ENCODE measurements at places on chromosomes 13 and 19.

DNA sequence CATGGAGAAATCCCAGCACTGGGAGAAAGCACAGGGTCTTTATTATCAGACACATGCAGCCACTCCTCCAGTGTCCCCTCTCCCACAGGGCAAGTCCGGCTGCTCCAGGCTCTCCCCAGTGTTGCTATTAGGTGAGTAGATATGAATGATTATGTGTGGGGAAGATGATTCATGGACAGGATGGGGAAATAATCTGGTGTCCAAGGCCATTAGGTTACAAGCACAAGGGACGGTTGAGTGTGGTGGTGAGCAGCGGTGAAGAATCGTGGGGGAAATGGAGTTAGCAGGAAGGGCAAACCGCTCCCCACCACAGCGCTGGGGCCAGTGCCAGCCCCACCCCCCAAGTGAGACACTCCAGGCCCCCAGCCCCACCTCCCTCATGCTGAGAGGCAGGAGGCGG, 19.0 kb downstream of the CD177 start:
- DNase-seq, result no peak

DNA sequence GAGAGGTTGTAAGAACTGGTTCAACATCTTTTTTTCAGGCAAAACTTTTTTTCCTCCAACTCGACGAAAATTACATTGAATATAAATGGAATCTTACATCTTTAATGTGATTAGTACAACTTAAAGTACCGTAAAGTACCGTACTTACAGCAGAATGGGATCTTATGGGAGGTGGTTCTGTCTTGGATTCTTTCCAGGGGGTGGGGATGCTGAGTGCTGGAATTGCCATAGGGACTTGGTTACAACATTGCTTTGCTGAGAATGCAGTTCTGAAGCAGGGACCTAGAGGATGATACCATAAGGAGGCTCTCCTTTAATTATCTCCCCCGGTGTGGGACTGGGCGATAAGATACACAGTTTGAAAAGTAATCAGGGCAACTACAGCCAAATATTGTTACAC, 186.4 kb downstream of the KLF5 start:
- no peak for DNase-seq

- no peak for DNase-seq
Measured at GRCh38 chr13:19836472-19836871, 27.0 kb downstream of the ZMYM5 start.

DNA sequence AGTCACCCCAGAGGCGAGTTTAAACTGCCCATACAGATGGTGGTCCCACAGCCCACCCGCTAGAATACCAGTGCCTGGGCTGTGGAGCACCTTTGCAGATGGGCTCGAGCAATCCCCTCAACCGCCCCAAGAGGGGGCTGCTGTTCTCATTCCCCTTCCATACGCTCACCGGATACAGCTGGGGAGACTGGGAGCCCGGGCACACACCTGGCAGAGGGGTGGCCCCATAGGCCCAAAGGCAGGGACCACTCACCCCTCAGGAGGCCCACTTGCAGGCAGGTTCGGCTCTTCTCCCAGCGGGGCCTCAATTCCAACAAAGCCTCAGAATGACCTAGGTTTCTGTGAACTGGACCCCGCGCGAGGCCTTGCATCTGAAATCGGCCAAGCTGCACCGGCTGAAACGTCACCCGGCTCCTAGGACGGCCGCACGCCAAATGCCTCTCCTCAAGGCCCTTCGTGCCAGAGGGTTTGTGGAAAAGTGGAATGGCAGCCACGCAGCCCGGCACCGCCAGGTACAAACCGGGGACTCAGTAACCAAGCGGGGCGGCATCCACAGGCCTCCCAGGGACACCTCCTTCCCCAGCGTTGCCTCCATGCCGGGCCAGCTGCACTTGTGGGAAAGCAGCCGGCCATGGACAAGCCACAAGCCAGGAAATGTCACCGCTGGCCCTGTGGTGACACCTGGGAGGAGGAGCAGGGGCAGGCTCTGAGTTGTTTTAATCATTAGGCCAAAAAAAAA, 18.7 kb downstream of the MLLT1 start:
- no peak for DNase-seq

GRCh38 chr13:44300895-44301638, 72.6 kb upstream of the SERP2 start:
- peak; percentile 88 for DNase-seq

- DNase-seq, result peak; percentile 65
Measured at GRCh38 chr19:47273313-47274070, 1.2 kb upstream of the INAFM1 start.

DNA sequence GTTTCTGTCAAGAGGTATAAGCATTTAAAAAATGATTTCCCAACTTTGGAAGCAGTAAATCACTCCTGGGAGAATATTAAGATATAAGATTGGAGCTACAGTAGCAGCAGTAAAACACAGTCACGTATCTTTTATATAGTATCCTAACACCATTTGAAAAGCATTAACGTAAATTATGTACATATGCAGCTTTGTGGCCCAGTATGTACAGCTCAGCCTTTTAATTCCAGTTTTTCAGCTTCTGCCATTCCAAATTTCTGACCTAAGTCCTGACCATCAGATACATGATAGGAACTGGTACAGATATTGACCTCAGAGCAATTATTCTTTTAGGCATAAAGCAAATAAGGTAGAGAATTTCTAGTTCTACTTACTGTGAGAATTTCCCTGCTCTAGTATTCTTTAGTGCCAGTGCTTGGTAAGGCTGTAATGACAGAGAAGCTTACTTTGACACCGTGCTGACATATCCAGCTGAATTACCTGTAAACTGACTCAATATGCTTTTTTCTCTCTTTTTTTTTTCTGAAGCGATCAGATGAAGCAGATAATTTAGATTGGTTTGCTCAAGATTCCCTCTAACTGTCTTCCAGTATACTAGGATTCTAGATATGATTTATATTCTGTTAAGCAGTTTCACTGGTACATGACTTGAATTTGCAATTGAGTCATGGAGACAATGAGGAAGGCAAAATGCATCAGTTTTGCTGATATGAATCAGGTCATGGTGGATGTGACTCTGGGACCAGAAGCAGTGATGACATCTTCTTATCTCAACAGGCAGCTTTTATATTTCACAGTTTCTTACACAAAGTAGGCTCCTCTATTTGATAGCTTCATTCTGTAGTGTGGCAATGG, 703.6 kb downstream of the SLITRK6 start:
- DNase-seq, result no peak

- DNase-seq, result peak; percentile 66
Measured at GRCh38 chr13:30422054-30422839, at the start of gene UBE2L5. Gene UBE2L5, plus strand, starts transcription at chr13:30422493. Its CDS starts 5,498 bp downstream, at chr13:30427991.

DNA sequence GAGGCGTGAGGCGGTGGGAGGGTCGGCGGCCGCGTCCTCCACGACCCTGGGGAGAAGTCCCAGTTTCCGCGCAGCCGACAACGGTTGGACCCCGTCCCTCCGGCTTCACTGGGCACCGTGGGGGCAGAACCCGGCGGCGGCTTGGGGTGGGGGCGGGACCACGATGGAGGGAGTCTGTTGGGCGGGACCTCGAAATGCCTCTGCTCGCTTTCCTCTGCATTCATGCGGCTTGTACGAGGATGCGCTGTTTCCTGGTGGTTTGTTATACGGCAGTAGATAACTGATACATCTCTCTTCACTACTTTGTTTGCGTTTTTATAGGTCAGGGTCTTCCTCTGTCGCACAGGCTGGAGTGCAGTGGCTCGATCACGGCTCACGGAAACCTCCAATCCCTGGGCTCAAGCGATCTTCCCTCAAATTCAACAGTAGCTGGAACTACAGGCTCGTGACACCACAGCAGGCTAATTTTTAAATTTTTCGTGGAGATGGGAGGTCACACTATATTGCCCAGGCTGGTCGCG, 24.6 kb upstream of the ZNF846 start:
- no peak for DNase-seq

DNA sequence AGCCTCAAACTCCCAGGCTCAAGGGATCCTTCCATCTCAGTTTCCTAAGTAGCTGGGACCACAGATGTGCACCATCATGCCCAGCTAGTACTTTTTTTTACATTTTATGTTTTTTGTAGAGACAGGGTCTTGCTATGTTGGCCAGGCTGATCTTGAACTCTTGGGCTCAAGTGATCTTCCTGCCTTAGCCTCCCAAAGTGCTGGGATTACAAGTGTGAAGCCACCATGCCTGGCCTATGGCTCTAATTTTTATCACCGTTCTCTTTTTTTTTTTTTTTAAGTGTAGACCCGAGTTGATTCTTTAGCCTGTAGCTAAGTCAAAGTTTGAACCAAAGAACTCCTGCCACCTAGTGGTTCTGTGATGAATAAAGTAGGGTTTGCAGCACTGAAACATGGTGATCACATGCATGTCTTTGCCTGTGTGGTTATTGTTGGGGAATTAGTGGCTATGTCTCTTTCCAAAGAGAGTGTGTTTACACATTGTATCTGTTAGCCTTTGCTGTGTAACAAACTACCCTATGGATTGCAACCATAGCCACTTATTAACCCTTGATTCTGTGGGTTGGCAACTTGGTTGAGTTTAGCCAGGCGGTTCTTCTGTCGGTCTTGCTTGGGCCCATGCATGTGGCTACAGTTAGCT, 11.6 kb downstream of the NFILZ start:
- DNase-seq, result peak; percentile 70

- DNase-seq, result peak; percentile 1
Measured at GRCh38 chr13:71939186-71939585, 72.2 kb upstream of the DACH1 start.

DNA sequence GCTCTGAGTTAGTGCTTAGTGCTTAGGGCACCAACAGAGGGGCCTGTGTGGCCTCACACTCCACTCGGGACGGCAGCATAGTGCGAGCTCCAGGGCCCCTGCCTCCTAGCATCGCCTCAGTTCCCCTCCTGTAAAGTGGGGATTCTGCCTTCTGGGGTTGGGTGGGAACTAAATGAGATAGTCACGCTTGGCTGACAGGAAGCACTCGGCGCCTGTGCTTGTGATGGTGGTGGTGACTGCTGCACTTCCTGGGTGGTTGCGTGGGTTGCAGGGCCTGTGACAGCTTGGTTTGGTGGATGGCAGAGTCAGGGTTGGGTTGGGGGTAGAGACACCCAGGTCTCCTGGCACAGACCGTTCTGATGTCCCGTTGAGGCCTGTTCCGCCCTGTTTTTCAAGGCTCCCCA, 7.7 kb downstream of the PLEKHF1 start:
- DNase-seq, result no peak

GRCh38 chr13:51552027-51552426, 32.2 kb upstream of the WDFY2 start:
- DNase-seq, result no peak

DNA sequence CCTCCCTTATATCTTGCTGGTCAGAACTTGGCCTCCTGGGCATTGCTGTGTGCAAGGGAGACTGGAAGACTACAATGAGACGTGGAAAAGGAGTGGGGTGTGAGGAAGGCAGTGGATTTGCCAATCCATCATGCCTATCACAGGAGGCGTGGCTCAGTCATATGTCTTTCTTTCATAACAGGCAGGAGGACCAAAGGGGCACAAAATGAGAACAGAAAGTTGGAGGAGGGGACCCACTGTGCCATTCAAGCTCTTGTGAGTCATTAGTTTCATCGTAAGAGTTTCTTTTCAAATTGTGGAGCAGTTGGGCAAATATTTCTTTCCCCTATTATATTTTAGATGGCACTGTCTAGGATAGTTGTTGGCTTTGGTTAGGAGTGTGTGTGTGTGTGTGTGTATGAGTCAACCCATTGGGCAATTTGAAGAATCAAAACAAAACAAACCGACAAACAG, 471.5 kb downstream of the TSHZ3 start:
- DNase-seq, result no peak

GRCh38 chr19:15469513-15470297, 5.4 kb upstream of the RASAL3 start:
- no peak for DNase-seq

- DNase-seq, result no peak
Measured at GRCh38 chr19:3778104-3778867, 6.3 kb upstream of the RAX2 start.

DNA sequence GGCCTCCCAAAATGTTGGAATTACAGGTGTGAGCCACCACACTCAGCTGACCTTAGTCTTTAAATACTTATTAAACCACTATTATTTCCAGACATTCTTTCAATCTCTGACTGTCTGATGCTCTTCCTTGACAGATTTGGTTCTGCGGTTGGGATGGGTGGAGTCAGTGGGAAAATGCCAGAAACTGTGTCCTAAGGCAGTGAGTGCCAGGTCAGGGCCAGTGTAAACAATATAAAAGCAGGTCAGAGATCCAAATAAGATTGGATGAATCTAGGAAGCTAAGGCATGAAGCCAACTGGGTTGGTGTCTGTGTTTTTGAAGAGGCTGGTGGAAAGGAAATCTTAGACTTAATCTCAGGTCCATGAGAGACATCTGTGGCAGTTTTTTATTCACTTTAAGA, 74.7 kb downstream of the KLF5 start:
- peak; percentile 32 for DNase-seq

DNA sequence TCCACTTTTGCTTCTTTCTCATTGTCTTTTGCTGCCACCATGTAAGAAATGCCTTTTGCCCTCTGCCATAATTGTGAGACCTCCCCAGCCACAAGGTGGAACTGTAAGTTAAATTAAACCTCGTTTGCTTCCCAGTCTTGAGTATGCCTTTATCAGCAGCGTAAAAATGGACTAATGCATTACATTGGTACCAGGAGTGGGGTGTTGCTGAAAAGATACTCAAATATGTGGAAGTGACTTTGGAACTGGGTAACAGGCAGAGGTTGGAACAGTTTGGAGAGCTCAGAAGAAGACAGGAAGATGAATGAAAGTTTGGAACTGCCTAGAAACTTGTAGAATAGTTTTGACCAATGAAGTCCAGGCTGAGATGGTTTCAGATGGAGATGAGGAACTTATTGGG, 115.2 kb downstream of the B3GLCT start:
- no peak for DNase-seq

DNA sequence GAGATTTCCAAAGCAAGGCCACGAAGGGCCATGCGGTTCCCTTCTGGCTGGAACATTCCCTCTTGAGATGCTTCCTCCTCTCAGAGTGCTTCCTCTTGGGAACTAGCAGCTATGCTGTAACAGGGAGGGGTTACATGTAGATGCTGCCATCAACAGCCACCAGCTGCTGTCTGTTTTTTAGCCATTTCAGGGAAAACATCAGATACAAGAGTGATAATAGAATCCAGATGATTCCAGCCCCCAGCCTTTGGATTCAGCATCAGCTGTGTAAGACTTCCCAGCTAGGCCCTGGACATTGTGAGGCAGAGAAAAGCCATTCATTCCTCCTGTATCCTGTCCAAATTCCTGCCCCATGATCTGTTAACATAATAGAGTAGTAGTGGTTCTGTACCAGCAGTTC, 8.2 kb upstream of the ZNF177 start:
- no peak for DNase-seq

GRCh38 chr19:1219786-1220476, 14.4 kb downstream of the STK11 start:
- no peak for DNase-seq

GRCh38 chr19:40139533-40140287, 49.0 kb upstream of the ZNF780A start:
- DNase-seq, result peak; percentile 41

GRCh38 chr19:3053218-3053621, 9.1 kb downstream of the TLE5 start:
- no peak for DNase-seq

GRCh38 chr13:111202745-111203144, 87.6 kb downstream of the ARHGEF7 start:
- DNase-seq, result peak; percentile 69

- no peak for DNase-seq
Measured at GRCh38 chr19:4391306-4391693, 9.0 kb downstream of the SH3GL1 start.
